Gastrocnemius medialis (tissue), 4 donors: ENCODE measurements at places on chromosomes 7 and 10. TPM values are rescaled to one million over a fixed set of nuclear protein-coding genes. Genes with fewer than 3 reads are reported as not detected.

The SHH gene
- total RNA-seq, result not detected

The UPK3B gene
- 0.27 TPM for total RNA-seq

The TRIM73 gene
- 0.13 TPM for total RNA-seq

The OR9A2 gene
- total RNA-seq, result not detected

The PRDX3 gene
- total RNA-seq, result 270 TPM

The GDF2 gene
- not detected for total RNA-seq

The NPC1L1 gene
- total RNA-seq, result not detected

The BBIP1 gene
- 15.3 TPM for total RNA-seq

The PLAC9 gene
- 4.6 TPM for total RNA-seq

The CLRN3 gene
- not detected for total RNA-seq

The ZSCAN25 gene
- 6.9 TPM for total RNA-seq

The PON3 gene
- 0.49 TPM for total RNA-seq

The DGKI gene
- total RNA-seq, result 0.02 TPM

The SBDS gene
- total RNA-seq, result 226 TPM

The CALHM2 gene
- total RNA-seq, result 8.9 TPM

The HHEX gene
- total RNA-seq, result 0.82 TPM

The DNAH11 gene
- 0.62 TPM for total RNA-seq

The OR6B1 gene
- not detected for total RNA-seq

The ENTPD1 gene
- 1.7 TPM for total RNA-seq

The NCAPG2 gene
- 4.5 TPM for total RNA-seq

GRCh38 chr7:128703609-128704241 is 31.6 kb downstream of the GARIN1A start:
- no peak for DNase-seq

GRCh38 chr7:50860174-50860573 is 77.5 kb upstream of the GRB10 start:
- no peak for DNase-seq

- DNase-seq, result no peak
These were observed 138.0 kb downstream of the SRPK2 start for GRCh38 chr7:105250706-105251105.

GRCh38 chr7:69244701-69245100 is 353.6 kb upstream of the AUTS2 start:
- no peak for DNase-seq

GRCh38 chr10:75195035-75195763 is 15.4 kb upstream of the VDAC2 start:
- DNase-seq, result no peak

DNA sequence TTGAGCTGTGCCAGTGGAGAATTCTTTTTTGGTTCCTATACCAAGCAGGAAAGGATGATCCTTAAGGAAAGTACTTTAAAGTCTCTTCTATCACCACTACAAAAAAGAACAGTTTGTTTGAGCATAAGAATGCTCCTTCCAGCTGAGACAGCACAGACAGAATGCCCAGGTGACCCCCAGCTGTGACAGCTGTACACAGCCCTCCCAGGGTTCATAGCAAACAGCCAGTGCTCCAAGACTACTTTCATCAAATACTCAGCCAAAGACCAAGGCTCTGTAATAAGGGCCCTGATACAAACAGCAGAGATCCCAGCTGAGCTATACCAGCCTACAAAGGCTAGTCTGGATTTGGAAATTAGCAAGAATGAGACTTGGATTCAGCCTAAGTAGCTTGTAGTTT is 65.7 kb downstream of the NXPH1 start:
- DNase-seq, result no peak

DNA sequence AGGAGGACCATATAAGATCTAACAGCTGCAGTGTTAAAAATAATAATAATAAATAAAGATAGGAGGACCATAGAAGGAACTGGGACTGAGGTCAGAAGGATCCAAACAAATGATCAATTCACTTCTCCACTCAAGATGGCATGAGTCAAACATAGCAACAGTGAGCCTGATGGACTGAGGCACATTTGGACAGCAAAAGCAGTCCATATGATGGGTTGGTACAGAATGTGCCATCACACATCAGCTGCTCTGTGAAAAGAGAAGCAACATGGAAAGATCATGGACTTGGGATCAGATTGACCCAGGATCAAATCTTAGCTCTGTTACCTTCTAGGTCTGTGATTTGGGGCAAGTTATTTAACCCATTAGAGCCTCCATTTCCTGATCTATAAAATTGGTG is 188.9 kb upstream of the KMT2E start:
- DNase-seq, result no peak

DNA sequence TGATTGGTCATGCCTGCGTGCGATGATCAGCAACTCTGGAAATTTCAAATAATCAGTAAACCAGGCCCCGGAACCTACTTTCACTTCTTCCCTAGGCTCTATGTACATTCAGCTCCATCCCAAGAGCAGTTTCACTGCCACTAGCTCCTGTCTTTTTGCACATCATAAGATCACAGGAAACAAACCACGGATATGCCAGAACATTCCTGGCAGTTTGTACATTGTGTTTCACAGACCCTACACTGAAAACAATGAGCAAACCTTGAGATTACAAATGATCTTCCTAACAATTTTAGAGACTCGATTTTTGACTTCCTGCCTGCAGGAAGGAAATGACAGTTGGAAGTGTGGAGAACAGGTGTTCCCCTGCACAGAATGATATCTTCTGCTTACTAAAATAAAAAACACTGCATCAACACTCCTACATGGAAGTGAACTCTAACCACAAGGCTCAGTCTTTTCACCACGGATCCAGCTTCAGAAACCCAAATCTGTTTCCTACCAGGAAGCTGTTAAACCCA is 7.6 kb upstream of the TMEM236 start:
- no peak for DNase-seq

- no peak for DNase-seq
These were observed 6.7 kb upstream of the KLRG2 start for GRCh38 chr7:139490130-139490529.

DNA sequence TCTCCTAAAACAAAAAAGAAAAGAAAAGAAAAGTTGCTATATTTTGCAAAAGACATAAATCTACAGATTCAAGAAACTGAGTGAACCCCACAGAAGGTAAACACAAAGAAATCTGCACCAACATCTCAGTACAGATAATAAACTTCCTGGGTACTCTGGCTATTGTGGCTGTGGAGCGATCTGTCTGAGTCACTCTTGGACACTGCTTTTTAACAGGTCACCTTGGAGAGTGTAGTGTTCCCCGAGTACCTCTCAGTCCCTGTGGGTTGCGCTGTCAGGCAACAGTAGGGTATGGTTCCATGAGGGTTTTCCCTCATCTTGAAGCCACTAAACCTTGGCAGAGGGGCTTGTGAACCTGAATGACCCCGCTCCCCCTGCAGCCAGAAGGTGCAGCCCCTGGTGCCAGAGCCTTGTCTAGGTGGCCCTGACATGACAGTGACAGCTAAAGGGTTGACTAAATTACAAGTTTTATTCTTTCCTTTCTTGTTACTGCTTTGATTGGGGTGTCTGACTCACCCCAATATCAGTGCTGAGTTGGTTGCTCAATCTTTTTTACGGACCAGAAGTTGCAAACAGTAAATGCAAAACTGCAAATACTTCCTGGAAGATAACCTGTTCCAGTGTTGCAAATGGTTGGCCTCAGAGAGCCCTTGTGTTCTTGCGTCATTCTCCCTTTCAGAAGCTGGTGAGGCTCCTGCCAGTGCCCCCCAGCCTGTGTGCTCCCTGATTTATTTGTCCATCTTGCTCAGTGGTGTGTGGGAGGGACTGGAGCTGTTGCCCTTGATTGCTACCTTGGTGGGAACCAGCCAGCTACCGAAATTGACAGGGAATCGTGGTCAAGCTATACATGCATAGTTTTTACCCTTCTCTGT is 30.6 kb downstream of the POR start:
- DNase-seq, result peak; percentile 79

GRCh38 chr7:1713502-1714484 is 43.7 kb downstream of the ELFN1 start:
- DNase-seq, result peak; percentile 25

DNA sequence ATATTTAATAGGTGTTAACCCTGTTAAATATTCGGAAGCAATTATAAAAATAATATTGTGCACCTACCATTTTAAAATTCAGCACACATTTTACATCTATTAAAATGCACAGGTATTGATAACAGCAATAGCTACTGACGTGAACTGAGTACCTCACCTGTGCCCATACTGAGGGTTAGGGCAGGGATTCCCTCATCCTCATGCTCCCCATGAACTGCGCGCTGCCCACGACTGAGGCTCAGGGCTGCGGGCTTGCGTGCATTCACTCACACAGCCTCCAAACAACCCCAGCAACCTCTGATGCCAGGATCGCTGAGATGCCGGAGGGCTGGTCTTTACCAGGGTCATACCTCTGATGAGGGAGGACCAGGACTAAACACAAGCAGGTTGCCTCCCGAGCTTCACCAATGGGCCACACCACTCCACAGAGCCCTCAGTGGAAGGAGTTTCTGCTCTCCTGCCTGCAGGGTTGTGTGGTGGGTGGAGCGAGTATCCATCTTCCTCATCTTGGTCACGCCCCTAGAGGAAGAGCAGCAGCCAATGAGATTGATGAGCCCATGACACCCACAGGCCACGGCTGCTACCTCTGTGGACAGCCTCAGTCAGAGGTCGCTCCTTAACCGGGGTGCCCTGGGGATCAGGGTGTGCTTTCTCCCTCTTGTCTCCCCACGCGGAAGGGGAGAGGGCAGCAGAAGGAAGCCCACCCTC is 478.3 kb downstream of the TNS3 start:
- no peak for DNase-seq

GRCh38 chr10:69963178-69963834 is 89.3 kb upstream of the MACROH2A2 start:
- no peak for DNase-seq

- DNase-seq, result peak; percentile 28
These were observed 109.9 kb downstream of the AHR start for GRCh38 chr7:17408245-17408903.

DNA sequence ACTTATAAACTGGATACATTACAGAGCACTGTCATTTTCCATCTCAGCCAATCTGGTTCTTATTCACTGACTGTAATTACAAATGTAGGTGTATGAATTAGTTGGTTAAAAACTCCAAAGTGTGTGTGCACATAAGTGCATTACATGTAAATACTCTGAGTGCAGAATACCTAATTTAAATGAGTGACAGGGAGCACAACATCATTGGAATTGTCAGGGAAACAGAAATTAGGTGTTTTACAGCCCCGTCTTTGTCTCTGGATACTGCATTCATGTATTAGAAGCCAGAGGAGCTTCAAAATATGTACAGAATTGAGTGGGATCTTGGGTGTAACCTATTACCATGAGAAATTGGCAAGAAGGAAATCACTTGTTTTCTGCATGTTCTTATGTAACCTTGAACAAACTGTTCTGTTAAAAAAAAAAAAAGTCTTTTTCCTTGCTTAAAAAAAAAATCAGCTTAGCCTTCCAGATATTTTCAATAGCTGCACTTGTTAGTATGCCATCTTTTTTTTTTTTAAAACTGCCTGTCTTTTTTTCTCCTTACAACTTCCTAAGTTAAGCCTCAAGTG is 31.1 kb downstream of the CELF2 start:
- no peak for DNase-seq

GRCh38 chr10:536371-536925 is 153.0 kb downstream of the DIP2C start:
- no peak for DNase-seq

- DNase-seq, result no peak
These were observed 74.5 kb downstream of the DGKI start for GRCh38 chr7:137772316-137772715.

DNA sequence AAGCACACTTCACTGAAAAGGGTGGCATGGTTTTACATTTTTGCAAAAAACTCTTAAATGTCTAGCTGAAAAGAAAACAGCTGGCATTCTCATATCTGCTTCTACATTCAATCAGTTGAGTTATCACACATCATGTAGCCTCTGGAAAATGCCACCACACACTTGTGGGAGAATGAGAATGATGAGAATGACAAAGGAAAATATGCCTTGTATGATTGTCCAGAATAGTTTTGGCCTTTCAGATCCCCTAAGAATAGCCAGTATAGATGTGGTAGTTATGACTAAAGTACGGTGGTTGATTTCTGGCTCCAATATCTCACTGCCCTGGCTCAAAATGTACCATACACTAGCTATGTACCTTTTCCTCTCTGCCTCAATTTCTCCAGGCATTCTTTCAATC is 30.2 kb upstream of the FRMD4A start:
- DNase-seq, result no peak

GRCh38 chr10:80410578-80411145 is 2.3 kb downstream of the PRXL2A start:
- no peak for DNase-seq

GRCh38 chr7:112199035-112199655 is 7.1 kb downstream of the DOCK4 start:
- no peak for DNase-seq

GRCh38 chr10:9951481-9952257 is 1066.0 kb upstream of the CELF2 start:
- DNase-seq, result no peak

DNA sequence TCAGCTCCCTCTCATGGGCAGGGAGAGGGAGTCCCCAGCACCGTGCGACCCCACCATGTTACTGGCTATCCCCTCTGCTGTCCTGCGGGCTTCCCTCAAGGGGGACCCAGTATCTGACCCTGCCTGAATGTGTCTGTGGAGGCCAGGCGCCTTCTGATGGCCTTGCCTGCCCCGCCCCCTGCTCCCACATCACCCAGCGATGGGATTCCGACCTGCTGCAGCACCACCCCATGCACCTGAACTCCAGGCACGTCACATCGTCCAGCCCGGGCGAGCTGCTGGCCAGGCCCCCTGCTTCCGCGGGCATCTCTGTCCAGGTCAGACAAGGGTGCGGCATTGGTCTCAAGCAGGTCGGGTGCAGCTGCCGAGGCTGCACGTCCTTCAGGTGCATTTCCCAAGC is 19.0 kb downstream of the LRRC27 start:
- no peak for DNase-seq

GRCh38 chr10:74880041-74880440 is 53.6 kb downstream of the KAT6B start:
- DNase-seq, result no peak

GRCh38 chr7:157841773-157842370 is 505.1 kb downstream of the DNAJB6 start:
- DNase-seq, result no peak

DNA sequence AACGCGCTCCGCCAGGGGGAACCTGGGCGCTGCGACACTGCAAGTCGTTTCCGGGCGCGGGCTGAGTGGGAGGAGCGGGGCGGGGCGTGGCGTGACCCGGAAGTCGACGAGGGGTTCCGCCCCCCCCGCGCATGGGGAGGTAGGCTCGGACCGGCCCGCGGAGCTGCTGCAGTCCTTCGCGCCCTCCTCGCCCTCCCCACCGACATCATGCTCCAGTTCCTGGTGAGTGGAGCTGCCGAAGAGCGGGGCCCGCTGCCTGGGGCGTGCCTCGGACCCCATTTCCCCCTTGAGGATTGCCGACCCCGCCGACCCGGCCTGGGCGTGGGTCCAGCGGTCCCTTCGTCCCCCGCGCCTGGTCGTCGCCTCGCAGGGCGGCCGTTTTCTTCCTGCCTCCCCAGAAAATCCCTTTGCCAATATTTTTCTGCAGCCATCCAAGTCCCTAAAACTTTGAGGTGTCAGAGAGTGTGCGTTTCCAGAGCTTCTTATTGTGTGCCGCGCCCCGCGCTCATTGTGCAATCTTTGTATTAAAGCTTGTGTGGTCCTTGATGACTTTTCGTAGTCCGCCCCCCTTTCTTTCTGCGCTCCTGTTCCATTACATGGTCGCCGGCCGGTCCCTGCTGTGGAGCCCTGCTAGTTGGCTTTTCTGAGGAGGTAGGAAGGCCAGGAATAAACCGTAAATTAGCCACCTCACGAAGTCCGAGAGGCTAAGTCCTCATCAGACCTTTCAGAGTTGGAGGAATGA is at the start of gene STMP1:
Gene STMP1 (plus strand): TSS at position 142 of the 742 bp plus-strand sequence.
- DNase-seq, result peak; percentile 95

- DNase-seq, result no peak
These were observed 149.8 kb downstream of the AKR1D1 start for GRCh38 chr7:138226001-138226476.

GRCh38 chr10:89351412-89351779 is 23.6 kb downstream of the IFIT3 start:
- no peak for DNase-seq
